CD4-positive, alpha-beta T cell (primary cell): ENCODE measurements at places on chromosomes 2 and 18.

GRCh38 chr2:95569170-95569569 lies 22.6 kb upstream of the TRIM43 start:
- H3K4me1 ChIP-seq: no peaks in the 10 kb centered on the region
- H3K27ac ChIP-seq: no peak overlapping the region
- H3K36me3 ChIP-seq: no peaks in the 10 kb centered on the region
- no peak overlapping the region for H3K4me3 ChIP-seq
- peaks cover 12% of the 10 kb centered on the region for H3K27me3 ChIP-seq

DNA sequence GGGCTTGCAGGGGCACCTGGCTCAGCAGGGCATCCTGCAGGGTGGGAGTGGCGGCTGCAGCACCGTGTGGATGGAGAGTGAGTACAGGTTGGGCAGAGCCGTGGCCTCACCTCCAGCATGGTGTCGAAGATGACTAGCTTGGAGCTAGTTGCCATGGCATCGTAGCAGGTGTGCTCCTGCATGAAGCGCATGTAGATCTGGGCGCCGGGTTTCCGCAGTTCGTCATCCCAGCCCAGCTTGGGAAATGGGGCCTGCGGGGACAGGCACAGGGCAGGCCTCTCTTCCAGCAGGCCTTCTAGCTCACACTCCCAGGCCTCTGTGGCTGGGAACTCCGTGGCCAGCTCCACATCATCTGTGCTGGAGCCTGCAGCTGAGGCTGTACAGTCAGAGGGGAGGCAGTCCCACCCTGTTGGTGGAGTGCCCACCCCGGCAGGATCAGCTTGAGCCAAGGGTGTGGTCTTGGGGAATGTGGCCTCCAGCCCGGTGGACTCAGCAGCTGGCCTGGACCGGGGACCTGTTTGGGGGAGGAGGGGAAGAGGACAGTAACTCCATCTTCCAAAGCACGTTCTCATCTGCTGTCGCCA lies 1.6 kb downstream of the PRKAG3 start:
- peaks cover 46% of the 10 kb centered on the region for H3K27me3 ChIP-seq
- H3K4me1 ChIP-seq: no peaks in the 10 kb centered on the region

GRCh38 chr2:85183076-85183475 lies 49.9 kb downstream of the TCF7L1 start:
- no peaks in the 10 kb centered on the region for H3K27me3 ChIP-seq
- H3K4me3 ChIP-seq: no peak overlapping the region
- H3K27ac ChIP-seq: no peak overlapping the region
- no peaks in the 10 kb centered on the region for H3K36me3 ChIP-seq

- H3K4me3 ChIP-seq: no peak overlapping the region
- no peak for DNase-seq
- no peaks in the 10 kb centered on the region for H3K36me3 ChIP-seq
- H3K27me3 ChIP-seq: no peaks in the 10 kb centered on the region
- no peaks in the 10 kb centered on the region for H3K4me1 ChIP-seq
Measured at GRCh38 chr2:158217593-158217992, 115.9 kb downstream of the UPP2 start.

GRCh38 chr2:55949613-55950012 lies 26.0 kb upstream of the EFEMP1 start:
- no peak overlapping the region for H3K4me3 ChIP-seq
- no peaks in the 10 kb centered on the region for H3K36me3 ChIP-seq
- no peaks in the 10 kb centered on the region for H3K27me3 ChIP-seq
- H3K27ac ChIP-seq: no peak overlapping the region

DNA sequence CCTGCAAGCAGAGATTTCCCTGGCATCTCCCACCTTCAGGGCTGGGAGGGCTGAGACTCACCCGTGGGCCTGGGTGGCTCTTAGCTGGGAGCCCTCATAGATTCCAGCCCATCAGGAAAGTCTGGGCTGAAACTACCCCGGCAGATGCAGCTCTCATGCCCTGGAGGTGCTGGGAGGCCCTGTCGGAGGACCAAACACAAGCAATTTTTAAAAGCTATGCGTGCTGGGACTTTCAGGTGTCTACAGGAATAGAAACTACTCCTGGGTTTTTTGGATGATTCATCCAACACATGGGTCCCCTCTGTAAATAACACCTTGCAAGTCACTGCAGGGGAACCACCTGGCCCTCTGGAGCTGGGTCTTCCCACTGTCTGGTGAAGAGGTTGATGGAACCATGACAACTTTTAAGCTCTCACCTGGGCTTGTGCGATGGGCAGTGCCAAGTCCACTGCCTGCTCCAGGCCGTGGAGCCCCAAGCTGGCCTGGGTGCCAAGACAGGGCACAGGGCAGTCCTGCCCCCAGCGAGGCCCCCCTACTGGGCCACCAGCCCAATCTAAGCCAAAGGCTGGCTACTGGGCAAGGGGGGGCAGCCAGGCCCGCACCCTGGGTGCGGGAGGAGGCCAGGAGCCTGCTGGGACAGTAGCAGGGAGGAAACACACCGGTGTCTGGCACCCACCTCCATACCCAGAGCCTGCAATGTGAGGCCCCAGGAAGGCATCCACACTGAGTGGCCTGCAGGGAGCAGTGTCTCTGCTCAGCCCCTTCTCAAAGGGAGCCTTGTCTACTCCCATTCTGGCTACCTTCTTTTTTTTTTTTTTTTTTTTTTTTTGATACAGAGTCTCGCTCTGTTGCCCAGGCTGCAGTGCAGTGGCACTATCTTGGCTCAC lies 1.1 kb upstream of the GPR55 start:
- no peaks in the 10 kb centered on the region for H3K36me3 ChIP-seq
- H3K4me1 ChIP-seq: peaks cover 43% of the 10 kb centered on the region
- no peak overlapping the region for H3K27ac ChIP-seq
- no peak for DNase-seq
- no peaks in the 10 kb centered on the region for H3K27me3 ChIP-seq
